ENCODE measurements at places on chromosomes 16 and 17.

DNA sequence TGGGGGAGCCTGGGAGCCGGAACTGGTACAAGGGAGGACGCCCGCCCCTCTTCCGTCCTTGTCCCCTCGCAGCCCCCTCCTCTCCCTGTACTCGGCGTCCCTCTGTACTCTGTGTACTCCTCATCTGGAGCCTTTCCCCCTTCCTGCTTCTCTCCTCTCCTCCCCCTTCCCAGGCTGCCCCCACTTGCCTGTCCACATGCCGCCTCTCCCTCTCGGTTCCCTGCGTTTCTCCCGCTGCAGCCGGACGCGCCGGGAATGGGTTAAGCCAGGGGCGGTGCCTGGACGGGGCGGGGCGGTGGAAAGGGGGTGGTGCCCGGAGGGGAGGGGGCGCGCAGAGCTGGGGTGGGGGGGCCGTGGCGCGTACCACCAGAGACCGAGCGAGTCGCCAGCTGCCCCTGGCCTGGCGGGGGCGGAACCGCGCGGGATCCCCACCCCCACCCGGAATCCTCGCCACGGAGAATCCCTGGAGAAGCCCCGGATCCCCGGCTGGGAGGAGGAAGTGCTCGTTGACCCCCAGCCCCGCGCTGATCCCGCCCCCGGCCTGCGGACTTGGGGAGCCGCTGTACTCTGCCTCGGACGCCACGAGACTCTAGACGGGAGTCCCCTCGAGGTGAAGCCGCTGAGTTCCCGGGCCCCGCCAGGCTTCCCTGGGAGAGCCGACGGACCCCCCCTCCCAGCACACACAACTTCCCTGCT is 22.6 kb downstream of the GJD3 start:
- DNase-seq = no peak
- peaks cover 68% of the 10 kb centered on the region for H3K4me1 ChIP-seq
- H3K27ac ChIP-seq = no peak overlapping the region
- peak overlapping the region; percentile 71 for H3K4me3 ChIP-seq

DNA sequence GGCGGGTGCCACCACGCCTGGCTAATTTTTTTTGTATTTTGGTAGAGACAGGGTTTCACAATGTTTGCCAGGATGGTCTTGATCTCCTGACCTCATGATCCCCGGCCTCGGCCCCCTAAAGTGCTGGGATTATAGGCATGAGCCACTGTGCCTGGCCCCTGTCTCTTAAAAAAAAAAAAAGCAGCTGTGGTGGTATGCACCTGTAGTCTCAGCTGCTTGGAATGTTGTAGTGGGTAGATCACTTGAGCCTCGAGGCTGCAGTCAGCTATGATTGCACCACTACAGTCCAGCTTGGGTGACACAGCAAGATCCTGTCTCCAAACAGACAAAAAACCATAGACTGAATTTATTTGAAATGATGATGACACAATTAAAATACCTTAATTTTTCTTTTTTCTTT is 24.3 kb downstream of the CDK12 start:
- H3K4me1 ChIP-seq = peaks cover 9% of the 10 kb centered on the region
- H3K4me3 ChIP-seq = no peak overlapping the region
- H3K36me3 ChIP-seq = peaks cover 14% of the 10 kb centered on the region
- no peak for DNase-seq
- H3K27ac ChIP-seq = no peak overlapping the region
- no peaks in the 10 kb centered on the region for H3K27me3 ChIP-seq

DNA sequence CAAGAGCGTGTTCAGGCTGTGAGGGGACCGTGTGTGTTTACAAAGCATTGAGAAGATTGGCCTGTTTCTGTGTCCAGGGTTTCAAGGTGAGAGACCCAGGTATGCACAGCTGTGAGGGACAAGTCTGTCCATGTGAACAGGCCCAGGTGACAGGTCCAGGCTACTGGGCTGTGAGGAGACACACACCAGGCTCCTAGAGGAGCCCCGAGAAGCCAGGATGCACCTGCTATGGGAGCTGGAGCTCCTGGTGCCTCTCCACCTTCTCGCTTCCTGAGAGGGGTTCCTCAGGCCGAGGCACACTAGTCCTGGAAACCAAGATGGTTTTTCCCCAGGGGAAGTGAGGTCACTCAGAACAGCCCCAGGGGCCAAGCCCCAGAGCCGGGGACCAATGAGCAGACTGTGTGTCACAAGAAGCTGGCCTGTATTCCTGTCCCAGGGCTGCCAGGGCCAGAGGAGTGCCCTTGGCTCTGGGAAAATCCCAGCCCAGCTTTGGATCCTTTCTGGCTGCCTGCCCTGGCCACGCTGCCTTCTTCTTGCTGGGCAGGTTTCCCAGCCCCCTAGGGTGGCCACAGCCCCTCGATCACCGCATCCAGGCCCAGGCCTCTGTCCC is 153.4 kb upstream of the PLCG2 start:
- no peak overlapping the region for H3K4me3 ChIP-seq
- H3K27ac ChIP-seq = no peak overlapping the region
- DNase-seq = peak; percentile 34
- no peaks in the 10 kb centered on the region for H3K27me3 ChIP-seq
- peaks cover 7% of the 10 kb centered on the region for H3K36me3 ChIP-seq
- peaks cover 31% of the 10 kb centered on the region for H3K4me1 ChIP-seq

- H3K27me3 ChIP-seq = no peaks in the 10 kb centered on the region
- peak overlapping the region; percentile 61 for H3K4me3 ChIP-seq
- peak overlapping the region; percentile 96 for H3K27ac ChIP-seq
- H3K4me1 ChIP-seq = peaks cover 82% of the 10 kb centered on the region
Observed at GRCh38 chr17:80856863-80857755, 134.5 kb upstream of the CHMP6 start.

DNA sequence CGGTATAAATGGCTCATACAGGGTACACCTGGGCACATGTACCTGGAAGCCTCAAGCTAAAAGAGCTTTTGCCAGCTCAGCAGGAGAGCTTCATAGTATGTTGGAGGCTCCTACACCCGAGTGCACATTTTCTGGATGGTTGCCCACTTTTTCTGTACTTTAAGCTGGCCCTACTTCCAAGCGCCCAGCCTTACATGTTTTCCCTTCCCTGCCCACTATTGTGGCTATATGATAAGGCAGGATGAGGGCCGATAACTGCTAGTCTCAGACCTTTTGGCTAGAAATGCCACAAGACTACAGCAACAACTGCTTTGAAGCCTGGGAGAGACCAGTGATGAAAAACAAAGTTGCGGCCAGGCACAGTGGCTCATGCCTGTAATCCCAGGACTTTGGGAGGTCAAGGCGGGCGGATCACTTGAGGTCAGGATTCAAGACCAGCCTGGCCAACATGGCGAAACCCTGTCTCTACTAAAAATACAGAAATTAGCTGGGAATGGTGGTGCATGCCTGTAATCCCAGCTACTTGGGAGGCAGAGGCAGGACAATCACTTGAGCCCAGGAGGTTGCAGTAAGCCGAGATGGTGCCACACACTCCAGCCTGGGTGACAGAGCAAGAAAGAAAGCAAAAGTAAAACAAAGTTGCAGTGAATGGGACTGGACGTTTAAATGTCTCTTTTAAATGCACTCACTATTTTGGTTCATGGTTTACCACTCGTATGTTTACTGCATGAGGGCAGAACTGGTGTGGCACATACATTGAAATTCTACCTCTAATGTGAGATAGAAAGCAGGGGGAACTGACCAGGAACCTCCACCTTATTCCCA is 14.2 kb upstream of the MARCHF10 start:
- no peaks in the 10 kb centered on the region for H3K36me3 ChIP-seq
- H3K4me3 ChIP-seq = no peak overlapping the region
- H3K27ac ChIP-seq = no peak overlapping the region
- H3K4me1 ChIP-seq = no peaks in the 10 kb centered on the region
- DNase-seq = no peak
- H3K27me3 ChIP-seq = peaks cover 5% of the 10 kb centered on the region

- peaks cover 9% of the 10 kb centered on the region for H3K4me1 ChIP-seq
- no peaks in the 10 kb centered on the region for H3K27me3 ChIP-seq
- no peak for DNase-seq
- H3K4me3 ChIP-seq = peak overlapping the region; percentile 29
- H3K36me3 ChIP-seq = no peaks in the 10 kb centered on the region
Observed at GRCh38 chr17:79732804-79733691, 2.3 kb downstream of the ENPP7 start.

DNA sequence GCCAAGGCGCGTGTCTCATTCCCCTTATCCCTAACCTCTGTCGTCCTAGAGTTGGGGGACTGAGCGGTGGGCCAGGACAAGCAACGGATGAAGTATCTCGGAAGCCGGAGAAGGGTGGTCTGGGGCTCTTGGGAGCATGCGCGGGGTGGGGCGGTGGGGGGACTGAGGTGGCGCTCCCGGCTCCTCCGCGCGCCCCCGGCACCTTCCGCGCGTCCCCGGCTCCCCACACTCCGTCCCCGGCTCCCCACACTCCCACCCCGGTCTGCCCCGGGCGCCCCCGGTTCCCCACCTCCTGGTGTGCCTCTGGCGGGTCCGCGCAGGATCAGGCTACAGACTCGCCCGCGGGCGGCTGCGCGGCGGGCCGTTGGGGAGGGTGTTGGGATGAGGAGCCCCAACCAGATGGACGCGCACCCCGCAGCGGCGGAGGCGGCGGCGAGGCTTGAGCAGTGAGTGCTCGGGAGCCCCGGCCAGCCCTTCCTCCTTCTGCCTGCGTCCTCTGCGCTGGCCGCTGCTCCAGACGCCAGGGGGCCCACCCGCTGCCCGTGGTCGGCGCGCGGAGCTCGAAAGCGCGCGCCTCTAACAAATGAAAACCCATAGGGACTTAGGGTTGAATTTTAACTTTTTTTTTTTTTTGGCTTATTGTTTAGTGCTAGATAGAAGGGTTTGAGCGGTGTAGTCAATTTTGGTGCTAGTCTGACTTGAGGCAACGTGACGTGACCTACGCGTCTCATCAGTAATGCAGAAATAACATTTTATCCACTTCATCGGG is 5.6 kb upstream of the CRYM start:
- H3K27ac ChIP-seq = no peak overlapping the region
- H3K4me3 ChIP-seq = no peak overlapping the region
- peaks cover 2% of the 10 kb centered on the region for H3K36me3 ChIP-seq
- no peak for DNase-seq
- H3K4me1 ChIP-seq = peaks cover 6% of the 10 kb centered on the region

GRCh38 chr17:31686495-31686894 is 172.5 kb downstream of the COPRS start:
- no peak for DNase-seq
- H3K4me3 ChIP-seq = no peak overlapping the region
- H3K4me1 ChIP-seq = no peaks in the 10 kb centered on the region
- H3K27me3 ChIP-seq = peaks cover 18% of the 10 kb centered on the region
- H3K36me3 ChIP-seq = no peaks in the 10 kb centered on the region
- H3K27ac ChIP-seq = no peak overlapping the region

All from activated T-helper 1 cell treated with anti-CD3 and anti-CD28 coated beads, Interleukin-12 subunit alpha, Interleukin-12 subunit beta, Interleukin-2, Interleukin-4 antibody, amounts not matched to agents 30 ng/mL and 10 ng/mL and 1 ng/mL, durations not matched to agents 14 hours and 24 hours and 36 hours (primary cell).